Smooth muscle cell of the brain vasculature (primary cell): ENCODE measurements at places on chromosomes 2 and 18.

- DNase-seq = no peak
Observed at GRCh38 chr2:18625563-18625962, 36.2 kb upstream of the NT5C1B start.

DNA sequence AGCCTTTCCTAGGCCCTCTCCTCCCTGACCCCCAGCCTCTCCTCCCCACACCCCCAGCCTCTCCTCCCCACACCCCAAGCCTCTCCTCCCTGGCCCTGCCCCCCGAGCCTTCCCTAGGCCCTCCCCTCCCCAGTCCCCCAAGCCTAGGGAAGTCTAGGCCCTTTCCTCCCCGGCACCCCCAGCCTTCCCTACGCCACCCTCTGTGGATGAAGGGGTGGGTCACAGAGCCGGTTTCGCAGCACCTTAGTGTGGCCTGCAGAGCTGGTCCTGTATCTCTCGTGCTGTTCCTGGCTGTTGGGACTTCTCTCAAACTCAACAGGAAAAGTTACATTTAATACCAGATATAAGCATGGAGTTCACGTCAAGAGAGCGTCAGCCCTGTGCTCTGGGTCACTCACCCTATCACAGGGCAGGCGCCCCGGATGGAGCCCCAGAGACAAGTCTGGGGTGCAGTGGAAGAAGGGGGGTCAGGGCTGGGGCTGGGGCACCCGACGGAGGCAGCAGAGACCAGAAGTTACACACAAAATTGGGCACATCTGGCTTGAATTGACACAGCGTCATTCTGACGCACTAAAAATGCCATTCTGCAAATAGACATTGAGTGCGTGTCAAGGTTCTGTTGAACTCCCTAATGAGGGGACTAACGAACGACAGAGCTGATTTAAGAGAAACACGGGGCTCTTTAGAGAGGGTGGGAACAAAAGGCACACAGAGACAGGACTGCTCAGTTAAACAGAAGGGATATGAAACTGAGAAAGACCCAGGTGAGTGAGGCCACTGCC, 24.0 kb downstream of the KCNIP3 start:
- no peak for DNase-seq

GRCh38 chr2:159053161-159054031, 85.0 kb downstream of the TANC1 start:
- no peak for DNase-seq

GRCh38 chr18:48460929-48461583, 51.9 kb upstream of the ZBTB7C start:
- no peak for DNase-seq

- DNase-seq = no peak
Observed at GRCh38 chr2:143261986-143262385, 132.8 kb downstream of the ARHGAP15 start.

DNA sequence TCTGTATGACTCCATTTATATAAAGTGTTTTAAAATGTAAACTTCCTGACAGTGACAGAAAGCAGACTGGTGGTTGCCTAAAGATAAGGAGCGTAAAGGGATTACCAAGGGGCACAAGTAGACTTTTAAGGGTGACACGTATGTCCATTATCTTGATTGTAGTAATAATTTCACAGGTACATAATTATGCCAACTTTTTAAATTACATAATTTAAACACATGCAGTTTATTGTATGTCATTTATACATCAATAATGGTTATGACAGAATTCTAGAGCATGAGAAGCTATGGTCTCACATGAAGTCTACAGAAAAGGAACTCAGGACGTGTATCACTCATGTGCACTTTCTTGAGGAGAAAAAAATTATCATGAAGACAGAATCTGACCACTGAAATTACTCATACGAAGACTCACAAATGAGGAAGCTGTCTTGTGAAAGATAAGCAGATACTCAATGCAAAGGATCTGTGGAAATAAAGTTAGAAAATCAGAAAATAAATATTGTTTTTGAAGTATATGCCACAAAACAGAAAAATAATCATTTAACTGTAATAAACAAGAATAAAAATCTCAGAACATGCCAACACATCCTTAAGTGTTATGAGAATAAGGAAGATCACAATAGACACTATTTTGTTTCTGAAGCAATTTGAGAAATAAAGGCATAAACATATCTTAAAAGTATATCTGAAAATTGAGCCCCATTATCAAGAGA, 84.4 kb downstream of the TMEM131 start:
- DNase-seq = no peak
